Occipital lobe (tissue), 3 donors: ENCODE measurements at places on chromosomes 3 and 15.

GRCh38 chr3:13385373-13385965 lies 34.7 kb downstream of the NUP210 start:
- DNase-seq = no peak

DNA sequence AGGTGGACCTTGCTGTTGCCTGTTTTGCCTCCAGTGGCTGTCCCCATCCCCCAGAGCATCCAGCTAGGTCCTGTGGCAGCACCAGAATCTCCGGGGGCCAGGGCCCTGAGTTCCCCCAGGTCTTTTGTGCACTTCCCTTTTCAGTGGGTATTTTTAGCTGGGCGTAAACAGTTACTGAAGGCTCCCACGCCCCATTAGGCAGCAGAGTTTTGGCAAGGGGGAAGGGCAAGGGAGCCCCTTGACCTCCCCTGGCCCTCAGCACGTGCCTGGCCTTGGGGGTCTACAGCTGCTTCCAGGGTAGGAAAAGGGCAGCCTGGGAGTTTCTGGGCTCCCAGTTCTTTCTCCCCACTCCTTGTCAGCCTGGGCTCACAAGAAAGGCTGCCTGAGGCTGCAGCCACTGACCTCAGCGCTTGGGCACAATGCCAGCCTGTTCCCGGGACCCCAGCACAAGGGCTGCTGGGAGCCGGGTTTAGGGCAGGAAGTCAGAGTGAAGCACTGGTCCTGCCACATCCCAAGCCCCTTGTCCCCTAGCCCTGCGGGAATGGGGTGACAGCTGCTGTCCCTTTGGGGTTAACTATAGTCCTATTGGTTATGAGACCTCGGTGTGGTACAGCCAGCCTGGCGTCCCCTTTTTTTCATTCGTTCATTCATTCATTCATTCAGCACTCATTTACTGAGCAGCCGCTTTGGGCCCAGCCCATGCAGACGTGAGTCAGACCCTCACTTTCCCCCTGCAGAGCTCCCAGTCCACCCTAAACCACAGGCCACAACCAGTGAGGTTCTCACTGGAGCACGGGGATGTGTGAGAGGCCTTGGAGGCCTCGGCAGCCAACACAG lies 8.4 kb downstream of the CSK start:
- no peak for DNase-seq

DNA sequence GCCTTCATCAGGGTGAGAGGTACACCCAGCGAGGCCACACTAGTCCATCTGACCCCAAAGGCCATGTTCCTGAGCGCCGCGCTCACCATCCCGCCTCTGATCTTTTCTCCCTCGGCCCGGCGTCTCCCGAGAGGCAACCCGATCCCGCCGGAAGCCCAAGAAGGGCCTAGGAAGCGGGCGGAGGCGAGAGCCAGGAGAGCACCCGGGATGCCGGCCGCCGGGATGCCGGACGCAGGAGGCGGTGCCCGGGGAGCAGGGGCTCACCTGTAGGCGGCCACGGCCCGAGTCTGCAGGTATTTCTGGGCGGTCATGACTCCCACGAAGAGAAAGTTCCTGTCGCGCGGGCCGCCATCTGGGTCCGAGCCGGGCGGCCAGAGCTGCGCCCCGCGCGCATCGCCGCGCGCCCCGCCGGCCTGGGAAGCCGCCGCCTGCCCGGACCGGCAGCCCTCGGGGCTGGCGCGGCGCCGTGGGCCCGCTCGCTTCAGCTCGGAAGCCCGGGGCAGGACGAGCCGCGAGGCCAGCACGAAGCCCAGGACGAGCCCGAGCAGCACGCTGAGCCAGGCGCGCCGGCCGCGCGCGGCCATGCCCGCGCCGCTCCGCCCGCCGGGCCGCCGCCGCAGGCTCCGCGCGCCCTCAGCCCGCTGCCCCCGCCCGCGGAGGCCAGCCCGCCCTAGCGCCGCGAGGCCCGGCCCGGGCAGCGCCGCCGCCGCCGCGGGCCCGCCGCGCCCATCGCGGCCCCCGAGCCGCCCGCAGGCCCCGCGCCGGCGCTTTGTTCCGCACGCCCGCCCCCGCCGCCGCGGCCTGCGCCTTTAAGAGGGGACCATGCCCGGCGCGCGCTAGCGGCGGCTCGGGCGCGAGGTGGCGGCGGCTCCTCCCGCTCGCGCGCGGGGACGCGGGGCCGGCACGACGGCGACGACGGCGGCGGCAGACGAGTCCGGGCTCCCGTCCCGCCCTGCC lies 697 bp downstream of the CHSY1 start:
- DNase-seq = no peak

DNA sequence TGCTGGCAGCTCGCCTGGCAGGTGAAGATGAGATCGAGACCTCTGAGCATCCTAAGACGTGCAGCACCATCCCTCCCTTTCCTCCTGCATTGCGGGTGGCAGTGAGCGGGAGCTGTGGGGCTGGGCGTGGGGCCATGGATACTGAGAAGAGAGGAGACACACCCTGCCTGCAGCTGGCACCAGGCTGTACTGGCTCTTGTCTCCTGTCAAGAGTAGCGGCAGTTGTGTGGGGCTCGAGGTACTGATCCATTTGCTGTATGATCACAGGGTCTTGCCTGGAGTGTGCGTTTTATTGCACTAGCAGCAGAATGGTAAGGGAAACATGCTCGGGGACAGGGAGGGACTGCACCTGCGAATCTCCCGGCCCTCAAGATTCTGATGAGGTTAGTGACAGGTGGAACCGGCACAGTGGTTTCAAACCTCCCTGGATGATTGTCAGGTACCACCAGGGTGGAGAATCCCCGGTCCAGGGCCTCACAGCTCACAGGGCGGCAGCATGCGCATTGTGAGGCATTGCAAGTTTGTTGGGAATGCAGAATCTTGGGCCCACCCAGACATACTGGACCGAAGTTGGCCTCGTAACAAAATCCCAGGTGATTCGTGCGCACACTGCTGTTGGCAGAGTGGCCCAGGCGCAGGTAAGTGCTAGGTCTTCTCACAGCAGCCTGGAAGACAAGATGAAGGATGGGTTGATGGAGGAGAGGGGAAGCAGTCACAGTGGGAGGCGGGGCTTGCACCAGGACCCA lies 14.1 kb downstream of the SYNM start:
- DNase-seq = no peak

DNA sequence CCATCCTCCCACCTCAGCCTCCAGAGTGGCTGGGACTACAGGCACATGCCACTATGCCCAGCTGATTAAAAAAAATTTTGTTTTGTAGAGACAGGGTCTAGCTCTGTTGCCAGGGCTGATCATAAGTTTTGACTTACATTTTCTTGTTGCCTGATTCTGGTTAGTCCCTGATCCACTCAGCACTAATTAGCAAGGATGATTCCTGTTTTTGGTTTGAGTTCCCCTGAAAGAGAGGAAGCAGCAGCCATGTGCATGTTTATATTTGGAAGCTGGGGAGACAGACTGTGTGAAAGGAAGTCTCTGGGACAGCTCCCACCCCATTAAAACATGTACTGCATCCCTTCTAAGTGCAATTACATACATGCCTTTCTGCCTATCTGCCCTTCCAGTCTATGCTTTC lies 3.6 kb upstream of the NCK1 start:
- DNase-seq = no peak

GRCh38 chr3:8979262-8979661 lies 16.0 kb upstream of the RAD18 start:
- DNase-seq = no peak

- no peak for DNase-seq
Observed at GRCh38 chr3:135040321-135041240, 245.5 kb downstream of the EPHB1 start.

DNA sequence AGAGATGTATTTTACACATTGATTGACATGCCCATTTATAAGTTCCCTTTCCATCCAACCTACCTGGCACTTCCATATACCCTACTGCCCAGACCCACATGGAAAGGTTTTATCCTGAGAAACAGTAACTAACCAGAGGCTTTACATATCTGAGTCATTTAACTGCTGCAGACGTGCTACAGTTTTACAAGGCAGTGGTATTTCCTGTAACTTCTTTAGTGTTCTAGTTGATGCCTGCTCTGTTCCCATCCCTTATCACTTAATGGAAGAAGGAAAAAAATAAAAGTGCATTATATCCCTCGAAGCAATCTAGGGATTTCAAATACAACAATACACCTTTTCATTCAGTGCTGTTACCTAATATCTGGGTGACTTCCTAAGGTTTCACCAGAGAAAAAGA lies 107.1 kb downstream of the TMCO5A start:
- no peak for DNase-seq

- no peak for DNase-seq
Observed at GRCh38 chr3:4629095-4630007, 136.2 kb downstream of the ITPR1 start.
